ENCODE measurements at places on chromosomes 4 and X. TPM values are rescaled to one million over a fixed set of nuclear protein-coding genes. Genes with fewer than 3 reads are reported as not detected.

The YY2 gene
- total RNA-seq, result 1.6 TPM

The ZDHHC15 gene
- total RNA-seq, result 4.3 TPM

The DNAAF6 gene
- not detected for total RNA-seq

The RASL11B gene
- total RNA-seq, result 100.0 TPM

The NDNF gene
- total RNA-seq, result 0.73 TPM

The DRD5 gene
- total RNA-seq, result 0.24 TPM

The CD40LG gene
- total RNA-seq, result not detected

The KLHL4 gene
- total RNA-seq, result 6.2 TPM

The BMPR1B gene
- 1.0 TPM for total RNA-seq

The SEPTIN6 gene
- 43.6 TPM for total RNA-seq

The ZNF182 gene
- total RNA-seq, result 7.1 TPM

The FAM47A gene
- not detected for total RNA-seq

The PHEX gene
- total RNA-seq, result not detected

The HOPX gene
- not detected for total RNA-seq

The SLC6A14 gene
- total RNA-seq, result not detected

The REST gene
- total RNA-seq, result 55.1 TPM

The FREM3 gene
- total RNA-seq, result 0.07 TPM

The RAB39B gene
- total RNA-seq, result 11.1 TPM

The SMIM10L2A gene
- 5.0 TPM for total RNA-seq

The LIMCH1 gene
- total RNA-seq, result 1.5 TPM

The RAI2 gene
- total RNA-seq, result 1.4 TPM

The ZNF732 gene
- total RNA-seq, result 41.6 TPM

The SLAIN2 gene
- total RNA-seq, result 27.9 TPM

The CRMP1 gene
- 143 TPM for total RNA-seq

The FBXO8 gene
- 7.9 TPM for total RNA-seq

The TIMP1 gene
- total RNA-seq, result 39.0 TPM

The APOOL gene
- total RNA-seq, result 7.5 TPM

The CLCN4 gene
- total RNA-seq, result 4.9 TPM

The CXCL8 gene
- not detected for total RNA-seq

The SRPX gene
- total RNA-seq, result 12.5 TPM

The SORCS2 gene
- total RNA-seq, result 2.4 TPM

The GRPR gene
- 16.5 TPM for total RNA-seq

The MTTP gene
- total RNA-seq, result 0.14 TPM

The SMR3B gene
- total RNA-seq, result not detected

The TCEAL2 gene
- 12.3 TPM for total RNA-seq

The GAGE2A gene
- total RNA-seq, result not detected

The KLHL34 gene
- total RNA-seq, result 1.9 TPM

The NOCT gene
- total RNA-seq, result 58.3 TPM

The CXCL3 gene
- total RNA-seq, result 3.6 TPM

The SASH3 gene
- not detected for total RNA-seq

The RRH gene
- total RNA-seq, result not detected

The ADH6 gene
- not detected for total RNA-seq

The CTAG2 gene
- 0.87 TPM for total RNA-seq

The FRG1 gene
- total RNA-seq, result 24.3 TPM

The AFP gene
- total RNA-seq, result 4.0 TPM

The DIPK2B gene
- not detected for total RNA-seq

The GYPE gene
- total RNA-seq, result not detected
